ENCODE measurements at places on chromosomes 7 and 10. TPM values are rescaled to one million over a fixed set of nuclear protein-coding genes. Genes with fewer than 3 reads are reported as not detected.

The TMEM140 gene
- 0.10 TPM for polyA plus RNA-seq

The NEUROG3 gene
- not detected for polyA plus RNA-seq

GRCh38 chr7:50851891-50852290 lies 69.2 kb upstream of the GRB10 start:
- no peak for DNase-seq

DNA sequence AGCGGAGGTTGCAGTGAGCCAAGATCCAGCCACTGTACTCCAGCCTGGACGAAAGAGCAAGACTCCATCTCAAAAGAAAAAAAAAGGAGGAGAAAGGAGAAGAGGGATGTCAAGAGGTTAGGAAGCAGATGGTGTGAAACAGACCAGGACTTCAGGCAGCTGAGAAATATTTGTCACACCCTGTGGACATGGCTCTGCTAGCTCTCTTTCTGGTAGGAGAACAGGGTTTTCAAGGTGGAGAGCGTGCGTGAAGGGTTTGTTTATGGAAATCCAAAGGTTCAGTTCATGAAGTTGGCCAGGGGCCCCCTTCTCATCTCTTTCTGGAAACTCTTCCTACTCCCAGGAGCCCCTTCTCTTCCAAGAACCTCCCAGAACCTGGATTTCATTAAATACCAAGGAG lies 110.8 kb upstream of the GALNT17 start:
- no peak for DNase-seq

The CH25H gene
- polyA plus RNA-seq = not detected

- peak; percentile 48 for DNase-seq
Measured at GRCh38 chr7:151204383-151205032, 5.8 kb downstream of the H2BK1 start.

DNA sequence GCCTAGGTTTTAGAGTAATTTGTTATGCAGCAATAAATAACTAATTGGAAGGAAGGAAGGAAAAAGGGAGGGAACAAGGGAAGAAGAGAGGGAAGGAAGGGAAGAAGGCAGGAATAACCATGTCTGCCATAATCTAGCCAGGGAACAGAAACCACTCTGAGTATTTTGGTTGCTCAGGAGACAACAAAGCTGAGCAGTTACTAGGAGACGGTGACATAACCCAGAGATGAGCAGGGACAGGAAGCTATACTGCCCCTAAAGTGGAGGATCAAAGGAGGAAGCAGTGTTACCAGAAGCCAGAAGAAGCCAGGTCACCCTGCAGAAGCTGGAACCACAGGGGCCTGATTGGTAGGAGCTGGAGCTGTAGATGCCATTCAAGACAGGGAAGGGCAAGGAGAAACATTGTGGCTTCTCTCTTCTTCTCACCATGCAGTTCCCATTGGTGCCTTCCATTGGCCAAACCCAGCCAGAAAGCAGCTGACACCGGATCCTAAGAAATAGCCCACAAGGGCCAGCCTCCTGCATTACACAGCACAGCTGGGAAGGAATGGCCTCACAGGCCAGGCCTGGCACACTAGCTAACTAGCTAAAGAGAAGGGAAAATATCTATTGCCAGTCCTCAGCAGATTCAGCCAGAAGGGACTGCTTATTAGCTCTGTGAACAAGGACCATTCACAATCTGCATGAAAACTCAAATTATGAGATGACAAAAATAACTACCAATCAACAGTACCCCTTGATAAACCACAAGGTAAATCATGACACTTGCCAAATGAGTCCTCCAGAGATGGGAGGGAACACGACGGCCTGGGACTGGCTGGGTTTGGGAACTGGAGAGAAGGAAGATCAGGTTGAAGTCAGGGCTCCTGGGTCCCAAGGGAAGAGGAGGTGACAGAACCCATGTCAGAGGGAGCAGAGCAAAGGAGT lies 184.5 kb upstream of the NFE2L3 start:
- no peak for DNase-seq

GRCh38 chr7:2008936-2009540 lies 223.7 kb downstream of the MAD1L1 start:
- peak; percentile 38 for DNase-seq

DNA sequence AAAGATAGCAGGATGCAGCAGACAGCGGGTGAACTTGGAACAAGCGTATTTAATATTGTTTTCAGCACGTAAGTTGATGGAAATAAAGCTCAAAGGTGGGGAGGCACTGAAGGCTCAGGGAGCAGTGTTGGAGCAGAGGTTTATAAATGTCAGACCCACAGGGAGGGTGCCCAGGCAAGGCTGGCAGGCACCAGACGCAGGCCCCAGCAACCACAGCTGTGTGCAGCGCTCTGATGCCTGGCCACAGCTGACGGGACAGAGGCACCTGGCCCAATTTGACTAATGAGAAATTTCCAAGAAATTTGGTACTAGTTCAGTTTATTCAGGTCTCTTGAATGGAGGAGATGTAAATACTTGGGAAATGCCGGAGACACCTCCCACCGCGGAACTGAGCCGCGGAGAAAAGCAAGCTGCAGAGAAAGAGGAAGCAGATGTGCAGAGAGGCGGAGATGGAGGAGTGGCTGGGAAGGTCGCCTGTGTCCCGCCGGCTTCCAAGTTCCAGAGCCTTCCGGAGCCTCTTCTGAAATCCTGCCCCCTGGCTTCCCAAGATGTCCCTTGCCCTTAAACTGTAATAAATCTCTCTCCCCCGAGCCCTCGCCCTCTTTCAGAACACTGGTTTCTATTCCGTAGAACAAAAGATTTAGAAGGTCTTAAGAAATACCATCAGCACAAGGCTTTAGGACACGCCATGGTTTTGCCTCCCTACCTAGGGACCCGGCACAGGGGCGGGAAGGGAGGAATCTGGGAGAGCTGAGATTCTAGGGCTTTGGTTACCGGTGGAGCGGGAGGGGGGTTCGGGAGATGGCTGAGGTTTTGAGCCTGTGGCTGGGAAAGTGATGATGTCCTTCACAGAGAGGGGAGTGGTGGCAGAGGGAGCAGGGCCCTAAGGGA lies 38.4 kb upstream of the PLXNA4 start:
- DNase-seq = no peak

- peak; percentile 51 for DNase-seq
Measured at GRCh38 chr10:96374639-96374984, 15.8 kb upstream of the OPALIN start.

- DNase-seq = no peak
Measured at GRCh38 chr7:32059289-32060011, 10.8 kb downstream of the PDE1C start.

- DNase-seq = peak; percentile 75
Measured at GRCh38 chr7:111763221-111763801, 201.0 kb upstream of the IMMP2L start.

DNA sequence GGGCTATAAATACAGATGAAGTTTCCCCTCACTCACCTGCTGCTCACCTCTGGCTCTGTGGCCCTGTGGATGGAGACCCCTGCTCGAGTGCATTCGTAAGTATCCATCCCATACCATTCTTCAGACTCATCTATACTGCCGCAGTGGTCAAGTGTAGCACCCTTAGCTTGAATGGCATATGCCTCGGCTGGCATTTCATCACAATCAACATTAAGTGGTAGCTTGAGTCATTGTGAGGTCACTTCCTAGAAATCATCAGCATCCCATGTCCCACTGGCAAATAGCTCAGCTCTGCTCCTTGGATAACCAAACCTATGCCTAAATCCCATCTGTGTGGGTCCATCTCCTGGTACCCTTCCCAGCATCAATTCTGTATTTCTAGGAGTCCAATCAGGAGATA lies 38.2 kb downstream of the MDH2 start:
- no peak for DNase-seq

DNA sequence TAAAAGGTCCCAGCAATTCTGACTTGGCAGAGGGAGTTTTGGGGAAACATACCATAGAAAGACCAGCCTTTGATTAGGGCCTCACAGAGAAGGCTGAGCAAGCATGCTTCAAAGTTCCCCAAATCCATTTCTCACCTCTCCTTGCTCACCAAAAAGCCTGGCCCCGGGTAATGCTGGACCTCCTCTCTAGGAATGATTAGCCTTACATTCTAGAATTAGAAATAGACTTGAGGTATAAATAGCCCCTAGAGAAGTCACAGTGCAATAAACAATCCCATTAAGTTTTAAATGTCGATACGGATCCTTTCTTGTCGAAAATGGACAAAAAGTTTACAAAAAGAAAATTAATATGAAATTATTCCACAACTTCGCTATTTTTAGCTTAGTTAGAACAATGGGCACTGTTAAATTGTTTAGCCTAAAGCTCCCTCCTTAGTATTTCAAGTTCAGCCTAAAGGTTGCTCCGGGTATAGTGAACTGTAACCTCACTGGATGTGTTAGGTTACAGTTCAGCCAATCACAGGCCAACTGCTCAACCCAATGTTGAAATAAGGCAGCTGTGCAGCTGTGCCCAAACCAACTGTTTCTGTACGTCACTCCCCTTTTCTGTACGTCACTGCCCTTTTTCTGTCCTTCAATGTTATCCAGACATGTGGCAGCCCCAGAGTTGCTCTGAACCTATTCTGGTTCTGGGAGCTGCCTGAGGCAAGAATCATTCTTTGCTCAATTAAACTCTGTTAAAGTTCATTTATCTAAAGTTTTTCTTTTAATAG lies 7.9 kb upstream of the GSDME start:
- peak; percentile 61 for DNase-seq

- peak; percentile 53 for DNase-seq
Measured at GRCh38 chr10:119364645-119365600, 157.6 kb downstream of the GRK5 start.

DNA sequence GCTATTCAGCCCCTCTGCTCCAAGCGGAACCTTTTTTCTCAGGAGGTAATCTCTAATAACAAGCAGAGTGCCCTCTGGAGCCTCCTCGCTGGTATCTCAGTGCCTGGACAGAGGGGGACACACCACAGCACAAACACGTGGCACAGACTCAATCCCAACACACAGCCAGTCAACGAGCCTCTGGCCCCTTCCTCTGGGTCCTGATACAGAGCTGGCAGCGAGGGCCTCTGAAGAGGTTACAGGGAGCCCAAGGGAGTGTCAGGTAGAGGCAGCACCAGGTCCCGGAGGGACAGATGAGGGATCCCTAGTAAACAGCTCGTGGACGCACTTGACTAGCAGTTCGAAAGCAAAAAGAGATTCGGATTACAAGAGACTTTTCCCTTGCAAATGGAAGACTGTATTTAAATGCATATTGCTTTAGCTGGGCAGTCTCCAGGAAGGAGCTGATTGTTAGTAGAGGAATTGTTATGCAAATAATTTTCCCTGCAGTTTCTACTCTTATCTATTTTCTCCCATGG lies 14.1 kb downstream of the CXCL12 start:
- DNase-seq = no peak

The DNAJC1 gene
- polyA plus RNA-seq = 8.0 TPM

The TYW1 gene
- polyA plus RNA-seq = 15.0 TPM

DNA sequence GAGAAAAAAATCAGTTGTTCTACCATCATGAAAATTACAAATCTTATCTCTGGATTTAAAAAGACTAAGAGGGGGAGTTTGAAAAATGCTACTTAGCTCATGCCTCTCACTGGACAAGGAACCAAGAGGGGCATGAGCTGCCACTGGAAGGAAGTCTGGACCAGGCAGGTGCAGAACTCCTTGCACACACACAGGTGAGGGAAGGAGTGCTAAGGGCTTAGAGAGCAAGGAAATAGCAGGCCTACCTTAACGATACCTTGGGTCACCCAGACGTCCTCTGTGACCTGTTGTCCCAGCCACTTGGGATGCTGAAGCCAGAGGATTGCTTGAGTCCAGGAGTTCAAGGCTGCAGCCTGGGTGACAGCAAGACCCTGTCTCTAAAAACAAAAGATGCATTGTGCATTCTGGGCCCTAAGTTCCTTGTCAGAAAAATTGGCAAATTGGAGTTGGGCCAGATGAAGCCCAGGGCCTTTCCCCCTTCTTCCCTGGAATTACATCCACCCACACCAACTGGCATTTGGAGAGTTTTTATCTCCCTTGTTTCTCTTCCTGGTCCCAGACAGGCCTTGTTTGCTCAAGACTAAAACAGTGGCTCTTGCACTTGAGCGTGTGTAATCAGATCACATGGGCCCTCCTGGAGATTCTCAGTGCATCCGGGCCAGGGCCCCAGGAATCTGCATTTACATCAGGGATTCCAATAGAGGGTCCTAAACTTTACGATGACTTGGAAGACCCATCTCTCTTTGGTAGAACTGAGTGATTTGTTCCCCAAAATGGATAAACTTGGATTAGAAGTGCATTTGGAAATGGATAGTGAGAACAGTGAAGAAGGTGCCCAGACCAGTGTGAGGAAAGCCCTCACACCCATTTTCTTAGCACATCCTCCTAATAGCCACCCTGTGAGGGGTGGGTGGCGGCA lies 3.0 kb downstream of the DDIT4 start:
- no peak for DNase-seq

GRCh38 chr10:52082307-52082706 lies 231.8 kb upstream of the DKK1 start:
- DNase-seq = no peak

GRCh38 chr7:42345478-42346299 lies 108.7 kb upstream of the GLI3 start:
- no peak for DNase-seq

The COL13A1 gene
- polyA plus RNA-seq = 21.0 TPM

- peak; percentile 4 for DNase-seq
Measured at GRCh38 chr7:2350861-2351260, 3.8 kb upstream of the EIF3B start.

DNA sequence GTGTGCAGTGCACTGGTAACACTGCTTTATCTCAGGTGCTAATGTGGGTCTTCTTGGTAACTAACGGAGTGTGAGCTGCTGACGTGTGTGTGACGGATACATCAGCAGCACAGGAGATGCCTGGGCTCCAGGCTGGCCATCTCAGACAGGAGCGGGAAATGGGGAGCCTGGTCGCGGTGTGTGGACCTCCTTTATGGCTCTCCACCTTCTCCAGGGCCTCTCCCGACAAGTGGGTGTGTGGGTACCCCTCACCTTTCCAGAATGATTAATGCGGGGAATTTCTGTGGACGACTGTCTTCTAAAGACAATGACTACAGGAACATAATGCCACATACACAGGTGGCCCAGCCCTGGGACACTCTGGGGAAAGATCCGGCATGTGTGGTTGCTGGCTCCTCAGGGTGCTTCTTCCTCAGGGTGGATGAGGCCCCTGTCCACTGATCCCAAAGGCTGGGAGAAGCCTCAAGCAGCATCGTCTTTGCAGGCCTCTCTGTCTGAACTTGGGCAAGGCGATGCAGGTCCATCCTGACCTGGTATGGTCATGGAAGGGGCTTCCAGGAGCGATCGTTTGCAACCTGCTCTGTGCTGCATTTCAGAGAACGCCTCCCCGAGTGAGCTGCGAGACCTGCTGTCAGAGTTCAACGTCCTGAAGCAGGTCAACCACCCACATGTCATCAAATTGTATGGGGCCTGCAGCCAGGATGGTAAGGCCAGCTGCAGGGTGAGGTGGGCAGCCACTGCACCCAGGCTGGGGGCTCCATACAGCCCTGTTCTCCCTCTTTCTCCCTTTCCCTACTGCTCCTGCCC lies 20.3 kb upstream of the CSGALNACT2 start:
- no peak for DNase-seq

GRCh38 chr7:74479961-74480829 lies 26.5 kb downstream of the GTF2IRD1 start:
- DNase-seq = peak; percentile 95

The ADAP1 gene
- 5.4 TPM for polyA plus RNA-seq
